ENCODE measurements at places on chromosomes 2 and 18.

GRCh38 chr18:33232318-33232626 is 208.2 kb downstream of the CCDC178 start:
- no peak for DNase-seq

DNA sequence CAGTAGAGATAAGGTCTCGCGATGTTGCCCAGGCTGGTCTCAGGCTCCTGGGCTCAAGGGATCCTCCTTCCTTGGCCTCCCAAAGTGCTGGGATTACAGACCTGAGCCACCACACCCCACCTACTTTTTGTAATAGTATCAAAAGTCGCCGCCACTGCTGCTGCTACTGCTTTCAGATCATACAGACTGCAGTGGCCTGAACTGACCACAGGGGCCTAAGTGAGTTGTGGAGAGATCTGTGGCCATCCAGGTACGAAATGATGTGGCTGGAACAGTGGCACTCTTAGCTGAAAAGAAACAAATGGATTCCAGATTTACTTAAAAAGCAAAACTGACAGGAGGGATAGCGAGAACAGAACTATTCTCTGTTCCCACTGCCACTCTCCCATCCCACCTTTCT is 32.9 kb upstream of the POMC start:
- no peak for DNase-seq

GRCh38 chr18:45837283-45838070 is 12.0 kb downstream of the SIGLEC15 start:
- no peak for DNase-seq

DNA sequence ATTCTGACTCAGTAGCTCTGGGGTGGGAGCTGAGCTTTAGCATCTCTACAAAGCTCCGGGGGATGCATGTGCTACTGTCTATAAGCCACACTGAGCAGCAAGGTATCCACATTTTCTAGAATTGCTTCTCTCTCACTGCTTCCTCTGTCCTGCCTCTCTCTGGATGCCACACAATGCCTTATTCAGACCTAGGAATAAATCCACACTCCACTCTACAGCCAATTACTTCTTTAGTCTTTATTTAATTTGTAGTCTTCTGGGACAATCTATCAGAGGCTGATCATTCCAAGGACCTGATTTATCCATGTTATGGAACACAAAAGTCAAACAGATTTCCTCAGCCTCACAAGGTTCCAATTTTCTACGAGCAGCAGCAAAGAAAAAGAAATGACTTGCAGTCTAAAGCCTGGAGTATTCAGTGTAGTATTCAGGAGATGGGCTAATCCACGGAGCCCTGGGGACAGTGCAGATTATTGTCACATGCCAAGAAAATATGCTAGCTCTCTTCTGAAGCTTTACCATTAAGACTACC is 4.4 kb downstream of the BCL2 start:
- DNase-seq: no peak

DNA sequence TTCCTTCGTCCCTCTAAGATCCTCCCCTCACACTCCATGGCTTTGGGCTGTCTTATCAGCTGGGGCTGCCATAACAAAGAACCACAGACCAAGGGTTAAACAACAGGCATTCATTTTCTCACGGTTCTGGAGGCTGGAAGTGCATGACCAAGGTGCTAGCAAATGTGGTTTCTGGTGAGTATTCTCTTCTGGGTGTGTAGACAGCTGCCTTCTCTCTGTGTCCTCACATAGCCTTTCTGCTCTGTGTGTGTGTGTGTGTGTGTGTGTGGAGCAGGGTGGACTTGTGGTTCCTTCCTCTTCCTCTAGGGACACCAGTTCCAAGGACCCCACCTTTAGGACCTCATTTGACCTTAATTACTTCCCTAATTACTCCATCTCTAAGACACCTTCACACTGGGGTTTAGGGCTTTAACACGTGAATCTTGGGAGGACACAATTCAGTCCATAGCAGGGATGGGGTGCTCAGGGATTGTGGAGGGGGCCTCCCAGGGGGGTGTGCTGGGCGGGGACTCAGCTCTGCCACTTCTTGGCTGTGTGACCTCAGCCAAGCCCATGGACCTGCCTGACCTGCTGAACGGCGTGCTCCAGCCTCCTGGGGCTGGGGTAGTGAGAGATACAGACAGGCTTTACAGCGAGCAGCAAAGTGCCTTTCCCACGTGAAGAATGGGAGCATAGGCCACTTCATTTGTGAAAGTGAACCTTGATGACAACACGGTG is 38.0 kb downstream of the ACKR3 start:
- no peak for DNase-seq

DNA sequence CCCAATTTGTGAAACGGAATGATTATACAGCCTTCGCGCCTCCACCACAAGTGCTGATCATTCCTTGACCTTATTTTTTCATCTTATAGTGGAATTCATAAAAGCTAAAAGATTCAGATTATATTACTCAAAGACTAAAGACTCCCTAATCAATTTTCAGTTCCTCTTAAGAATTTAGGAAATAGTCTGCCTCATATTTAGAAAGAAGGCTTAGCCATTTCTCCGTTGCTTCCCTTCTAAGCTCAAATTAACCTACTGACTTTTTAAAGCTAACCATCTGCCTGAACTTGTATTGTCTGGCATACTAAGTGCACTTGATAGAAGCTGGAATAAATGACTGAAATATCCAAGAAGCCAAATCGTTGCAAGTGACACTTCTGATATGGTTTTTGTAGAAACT is 44.7 kb downstream of the HNRNPLL start:
- no peak for DNase-seq

GRCh38 chr18:26262156-26262555 is 35.9 kb downstream of the TAF4B start:
- DNase-seq: no peak

DNA sequence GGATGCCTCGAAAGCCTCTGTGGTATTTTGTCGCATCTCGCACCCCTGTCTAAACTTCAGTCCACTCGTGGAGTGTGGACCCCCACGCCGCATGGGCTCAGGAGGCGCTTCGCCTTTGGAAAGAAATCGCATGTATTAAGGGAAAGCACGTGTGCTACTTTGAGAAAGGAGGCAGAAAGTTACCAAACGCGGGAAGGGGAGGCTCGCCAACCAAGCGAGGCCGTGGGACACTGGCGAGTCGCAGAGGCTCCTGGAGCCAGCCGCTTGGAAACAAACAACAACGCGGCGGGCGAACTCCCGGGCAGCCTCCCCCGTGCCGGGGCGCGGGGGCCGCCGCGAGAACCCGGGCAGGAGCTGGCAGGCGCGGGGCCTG is 455 bp upstream of the AGAP1 start:
- no peak for DNase-seq

DNA sequence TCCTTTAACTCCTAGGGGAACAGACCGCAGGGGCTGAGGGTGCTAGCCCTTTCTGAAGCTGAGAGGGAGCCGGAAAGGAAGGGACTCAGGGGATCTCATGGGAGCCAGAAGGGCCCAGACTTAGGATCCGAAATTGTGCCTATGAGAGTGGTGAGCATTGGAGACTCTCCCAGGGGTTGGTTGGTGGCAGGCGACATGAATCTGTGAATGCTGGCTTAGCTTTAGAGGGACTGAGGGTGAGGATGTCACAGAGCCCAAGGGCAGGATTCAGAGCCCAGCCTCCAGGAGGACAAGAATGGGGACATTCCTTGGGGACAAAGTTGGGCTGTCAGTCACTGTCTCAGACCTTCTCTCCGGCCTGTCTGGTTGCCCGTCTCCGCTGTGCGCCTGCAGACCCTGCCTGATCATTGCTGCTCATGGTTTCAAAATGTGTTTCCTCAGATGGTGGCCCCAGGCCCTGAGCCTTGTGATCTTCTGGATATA is 17.5 kb downstream of the GNLY start:
- no peak for DNase-seq

DNA sequence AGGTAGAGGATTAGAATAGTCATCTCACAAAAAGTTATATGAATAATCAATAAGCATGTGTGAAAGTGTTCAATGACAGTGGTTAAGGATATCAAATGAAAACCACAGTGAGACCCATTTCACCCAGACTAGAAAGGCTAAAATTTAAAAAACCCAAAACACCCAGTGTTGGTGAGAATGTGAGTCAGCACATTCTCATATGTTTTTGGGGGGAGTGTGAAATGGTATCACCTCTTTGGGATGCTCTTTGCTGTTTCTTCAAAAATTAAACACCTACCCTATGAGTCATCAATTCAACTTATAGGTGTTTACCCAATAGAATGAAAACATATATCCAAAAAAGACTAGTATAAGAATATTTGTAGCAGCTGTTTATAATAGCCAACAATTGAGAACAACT is 69.8 kb downstream of the MAP3K20 start:
- no peak for DNase-seq

DNA sequence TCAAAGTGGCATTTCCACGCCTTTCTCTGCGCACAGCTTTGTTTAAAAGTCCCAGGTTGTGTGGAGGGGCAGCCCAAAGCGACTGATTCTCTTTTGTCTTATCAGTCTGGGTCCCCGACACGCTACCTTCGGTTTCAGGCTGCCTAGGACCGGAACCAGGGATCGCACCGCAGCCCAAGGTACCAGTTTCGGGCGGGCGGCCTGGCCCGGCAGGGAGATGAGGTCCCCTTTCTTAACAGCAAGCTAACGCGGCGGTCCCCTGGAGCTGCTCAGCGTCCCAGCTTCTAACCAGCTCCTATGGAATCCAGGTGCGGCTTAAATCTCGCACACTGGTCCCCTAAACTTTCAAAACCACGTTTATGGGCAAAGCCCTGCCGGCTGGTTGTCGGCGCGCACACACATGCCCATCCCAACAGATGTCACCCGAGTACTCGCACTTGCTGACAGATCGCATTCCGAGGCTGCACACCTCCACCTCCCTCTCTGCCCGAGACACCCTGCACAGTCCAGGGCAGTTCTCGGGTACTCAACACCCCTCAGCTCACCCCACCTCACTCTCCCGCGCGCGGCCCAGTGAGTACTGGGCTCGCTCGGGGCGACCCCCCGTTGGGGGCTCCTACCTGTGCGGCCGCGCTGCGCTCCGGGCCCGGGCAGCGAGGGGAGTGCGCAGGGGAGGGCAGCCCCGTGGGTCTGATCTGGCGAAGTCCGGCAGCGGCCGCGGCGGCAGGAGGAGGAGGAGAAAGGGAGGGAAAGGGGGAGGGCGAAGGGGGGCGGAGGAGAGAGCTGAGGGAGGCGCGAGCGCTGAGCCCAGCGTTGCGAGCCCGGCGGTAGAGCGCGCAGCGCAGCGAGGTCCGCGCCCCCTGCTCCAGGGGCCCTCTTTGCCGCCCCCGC is at the start of gene EFEMP1:
EFEMP1 (minus strand) TSS at position 692 of the 891 bp plus-strand sequence. CDS start 1,342 bp downstream, outside the sequence.
- no peak for DNase-seq

GRCh38 chr2:38875227-38875575 is 533 bp downstream of the DHX57 start:
- DNase-seq: no peak

DNA sequence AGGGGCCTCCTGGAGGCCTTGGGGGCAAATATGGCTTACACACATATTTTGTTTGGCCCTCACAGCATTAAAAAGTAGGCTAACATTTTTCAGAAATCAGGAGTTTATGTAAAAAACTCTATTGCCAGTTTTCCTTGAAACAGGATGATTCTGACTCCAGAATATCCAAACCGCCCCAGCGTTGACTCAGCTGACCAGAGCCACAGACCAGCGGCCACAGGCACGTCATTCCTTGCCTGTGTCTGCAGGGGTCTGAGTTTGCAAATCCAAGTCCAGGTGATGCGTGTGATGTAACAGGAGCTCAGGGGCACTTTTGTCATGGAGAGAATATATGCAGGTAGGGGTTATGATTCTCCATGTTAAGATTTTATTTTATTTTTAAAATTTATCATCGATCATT is 79.4 kb upstream of the ALKAL2 start:
- DNase-seq: no peak

GRCh38 chr2:7634409-7634808 is 717.2 kb downstream of the RNF144A start:
- no peak for DNase-seq

GRCh38 chr18:39480494-39481195 is 1915.0 kb upstream of the CELF4 start:
- no peak for DNase-seq

DNA sequence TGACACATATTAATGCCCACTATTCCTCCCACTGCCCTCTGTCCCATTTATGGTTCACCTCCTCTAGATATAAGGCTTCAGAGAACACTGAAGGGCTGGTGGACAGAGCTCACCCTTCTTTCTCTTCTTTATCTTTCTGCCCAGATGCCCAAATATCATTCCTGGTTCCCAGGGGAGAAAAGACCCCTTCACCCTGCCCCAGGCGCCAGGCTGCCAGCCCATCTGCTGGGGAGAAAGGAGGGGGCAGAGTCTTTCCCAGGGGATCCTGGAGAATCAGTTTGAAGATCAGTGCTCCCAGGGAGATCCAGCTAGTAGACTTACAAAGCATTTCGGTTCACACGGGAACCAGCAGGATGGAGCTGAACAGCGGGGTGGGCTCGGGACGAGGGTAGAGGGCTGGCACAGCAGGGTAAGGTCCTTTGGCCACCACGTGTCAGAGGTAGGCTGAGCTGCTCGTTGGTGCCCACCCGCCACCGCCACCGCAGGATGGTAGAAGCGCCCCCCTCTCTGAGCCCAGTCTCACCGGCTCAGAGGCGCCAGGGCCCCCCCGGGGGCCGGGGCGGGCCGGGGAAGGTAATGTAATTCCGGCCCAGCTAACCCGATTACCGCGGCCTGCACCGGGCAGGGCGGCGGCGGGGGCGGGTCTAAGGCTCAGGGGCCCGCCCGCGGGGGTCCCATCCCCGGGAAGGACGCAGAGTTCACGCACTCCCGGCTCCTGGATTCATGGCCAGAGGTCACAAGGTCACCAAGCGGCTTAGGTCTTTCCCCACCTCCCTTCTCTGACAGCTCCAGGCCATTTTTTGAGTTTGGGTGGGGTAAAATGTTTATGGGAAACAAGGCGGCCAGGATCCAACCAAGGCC is 1.3 kb upstream of the TLX2 start:
- no peak for DNase-seq

DNA sequence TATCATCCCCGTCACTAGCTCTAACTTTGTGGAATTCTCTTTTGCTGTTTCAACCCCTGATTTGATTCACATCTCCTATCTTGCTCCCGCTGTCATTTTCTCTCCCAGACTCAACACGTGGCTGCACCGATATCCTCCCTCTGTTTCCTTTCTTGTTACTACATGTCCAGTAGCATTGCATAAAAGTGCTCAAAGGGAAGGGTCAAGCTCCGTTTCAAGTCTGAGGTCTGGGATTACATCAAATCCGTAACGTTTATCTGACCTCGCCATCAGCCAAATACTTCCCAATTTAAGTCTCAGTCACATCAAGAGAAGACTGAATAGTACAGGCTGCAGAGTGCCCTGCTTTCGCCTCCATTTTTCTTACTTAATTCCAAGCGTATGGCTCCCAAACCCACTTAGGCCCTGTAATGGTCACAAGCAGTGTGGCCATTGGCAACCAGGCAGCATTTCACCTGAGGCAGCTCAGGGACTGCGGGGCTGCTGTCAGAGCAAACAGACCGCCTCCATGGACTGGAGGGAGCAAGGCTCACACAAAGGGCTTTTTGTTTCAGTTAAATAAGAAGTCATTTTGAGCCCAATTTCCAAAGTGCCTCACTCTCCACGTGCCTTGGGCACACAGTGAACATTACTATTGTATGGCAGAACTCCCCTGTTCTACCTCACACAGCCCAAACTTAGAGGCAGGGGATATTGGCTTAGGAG is 217.8 kb downstream of the BCL11A start:
- no peak for DNase-seq

DNA sequence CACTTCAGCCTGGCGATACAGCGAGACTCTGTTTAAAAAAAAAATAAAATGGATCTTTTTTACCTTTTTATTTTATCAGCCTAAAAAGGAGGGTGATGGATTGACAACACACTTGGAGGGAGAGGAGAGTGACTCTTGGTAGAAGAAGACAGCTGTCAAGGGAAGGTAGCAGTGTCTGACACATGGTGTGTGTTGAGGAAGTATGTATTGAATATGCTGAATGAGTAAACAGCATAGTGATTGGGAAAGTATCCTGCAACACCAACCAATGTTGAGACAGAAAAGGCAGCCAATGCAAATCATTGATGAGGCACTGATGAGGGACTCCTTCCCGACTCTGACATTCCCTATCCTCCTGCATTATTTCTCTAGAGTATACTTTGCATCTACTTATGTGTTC is 306.4 kb downstream of the LPIN1 start:
- no peak for DNase-seq
